KBM-7 (cell line): ENCODE measurements at places on chromosomes 5 and 9.
A peak's percentile ranks its signal among the peaks of the same experiment; 100 is the strongest.

GRCh38 chr5:15539951-15540350, 40.0 kb downstream of the FBXL7 start:
- no peak for DNase-seq

DNA sequence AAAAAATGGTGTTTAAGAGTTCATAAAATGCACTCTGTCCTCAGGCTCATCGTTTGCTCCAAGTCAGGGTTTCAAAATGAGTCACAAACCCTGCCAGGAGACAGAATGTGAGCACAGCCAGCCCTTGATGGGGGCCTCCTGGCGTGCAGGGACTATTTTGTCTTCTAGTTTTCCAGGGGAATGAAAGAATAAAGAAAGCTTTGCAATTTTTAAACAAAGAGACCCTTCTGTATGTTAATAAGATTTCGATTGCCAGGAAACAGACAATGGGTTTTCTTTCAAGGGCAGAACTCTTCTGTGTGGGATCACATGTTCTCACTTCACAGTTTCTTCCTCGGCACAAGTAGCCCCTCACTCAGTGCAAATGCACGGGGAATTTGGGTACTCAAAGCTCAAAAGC, 121.4 kb upstream of the C6 start:
- no peak for DNase-seq

- no peak for DNase-seq
These were observed 52.9 kb downstream of the BARX1 start for GRCh38 chr9:93902051-93902779.

DNA sequence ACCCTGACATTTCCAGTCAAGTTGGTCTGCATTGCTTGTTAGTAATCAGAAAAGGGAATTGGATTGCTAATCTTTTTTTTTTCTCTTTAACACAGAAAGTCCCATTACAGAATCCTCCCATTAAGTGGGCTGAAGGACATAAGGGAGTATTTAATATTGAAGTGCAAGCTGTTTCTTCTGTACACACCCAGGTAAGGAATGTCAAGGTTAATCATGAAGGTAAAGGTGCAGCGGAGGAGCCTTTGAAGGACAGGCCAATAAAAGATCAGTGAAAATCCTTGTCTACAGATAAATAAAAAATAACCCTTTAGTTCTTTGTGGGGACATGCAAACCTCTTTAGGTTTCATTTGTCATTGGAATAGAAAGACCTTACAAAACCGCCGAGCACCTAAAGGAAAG, 161.4 kb downstream of the DOCK8 start:
- no peak for DNase-seq

- peak; percentile 91 for DNase-seq
These were observed 73.8 kb upstream of the ITGA2 start for GRCh38 chr5:52915176-52915875.

- no peak for DNase-seq
These were observed 229.1 kb upstream of the TBCA start for GRCh38 chr5:78005021-78005785.

DNA sequence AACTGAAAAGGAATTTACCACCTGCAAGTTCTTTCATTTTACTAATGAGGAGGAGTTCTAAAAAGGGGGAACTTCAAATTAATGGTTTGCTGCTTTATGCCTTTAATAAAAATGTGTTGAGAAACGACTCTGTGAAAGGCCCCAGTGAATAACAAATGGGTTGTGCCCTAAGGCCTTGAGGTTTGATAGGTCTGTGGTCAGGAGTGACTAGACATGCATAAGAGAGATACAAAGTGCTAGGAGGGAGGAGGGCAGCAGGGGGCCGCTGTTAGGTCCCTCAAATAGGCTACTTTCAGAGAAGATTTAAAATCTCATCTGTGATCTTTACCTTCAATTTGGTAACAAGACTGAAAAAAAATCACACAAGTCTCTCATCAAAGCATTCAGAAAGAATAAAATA, 58.3 kb downstream of the FAM81B start:
- no peak for DNase-seq
